Effector CD8-positive, alpha-beta T cell (primary cell): ENCODE measurements at places on chromosomes 5 and 9.
A peak's percentile ranks its signal among the peaks of the same experiment; 100 is the strongest.

DNA sequence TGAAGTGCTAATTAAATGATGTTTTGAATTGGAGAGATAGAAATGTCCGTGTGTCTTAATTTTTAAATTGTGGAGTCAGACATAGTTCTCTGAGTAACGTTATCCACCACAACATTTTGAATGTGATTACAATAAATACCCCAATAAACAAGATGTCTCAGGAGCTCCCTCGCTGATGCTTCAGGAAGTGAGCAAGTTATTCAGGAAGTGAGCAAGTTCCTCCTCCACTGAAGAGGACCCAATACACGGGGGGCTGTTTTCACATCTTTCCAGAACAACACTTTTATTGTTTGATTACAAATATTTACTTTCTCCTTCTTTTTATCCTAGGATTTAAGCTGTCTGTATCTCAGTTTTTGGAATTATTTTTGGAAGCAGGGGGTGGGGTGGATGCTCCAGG lies 363.8 kb downstream of the LRRC70 start:
- DNase-seq, result no peak

DNA sequence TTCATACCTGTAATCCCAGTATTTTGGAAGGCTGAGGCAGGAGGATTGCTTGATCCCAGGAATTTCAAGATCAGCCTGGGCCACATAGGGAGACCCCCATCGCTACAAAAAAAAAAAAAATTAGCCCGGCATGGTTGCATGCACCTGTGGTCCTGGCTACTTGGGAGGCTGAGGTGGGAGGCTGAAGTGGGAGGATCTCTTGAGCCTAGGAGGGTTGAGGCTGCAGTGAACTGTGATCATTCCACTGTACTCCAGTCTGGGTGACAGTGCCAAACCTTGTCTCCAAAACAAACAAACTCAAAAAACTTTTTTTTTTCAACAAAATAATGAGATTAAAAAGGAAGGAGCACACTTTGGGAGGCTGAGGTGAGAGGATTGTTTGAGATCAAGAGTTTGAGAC lies 14.2 kb downstream of the KIAA1958 start:
- DNase-seq, result no peak

DNA sequence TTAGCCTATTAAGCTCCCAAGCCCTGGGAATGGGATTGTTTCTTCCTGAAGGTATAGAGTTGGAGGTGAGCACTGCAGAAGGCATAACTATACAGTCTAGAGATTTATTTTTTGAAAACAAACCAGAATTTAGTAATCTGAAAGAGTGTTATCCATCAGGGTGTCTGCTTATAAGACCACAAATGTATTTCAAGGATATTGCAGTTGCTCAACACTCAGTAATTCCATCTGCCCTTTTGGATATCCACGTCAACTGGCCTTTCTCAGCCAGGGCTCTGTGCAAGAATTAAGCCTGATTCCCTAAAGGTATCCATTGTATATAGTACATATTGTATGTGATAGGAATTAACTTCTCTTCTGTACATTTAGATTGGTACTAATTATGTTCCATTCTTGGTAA lies 15.0 kb upstream of the IL31RA start:
- DNase-seq, result no peak

DNA sequence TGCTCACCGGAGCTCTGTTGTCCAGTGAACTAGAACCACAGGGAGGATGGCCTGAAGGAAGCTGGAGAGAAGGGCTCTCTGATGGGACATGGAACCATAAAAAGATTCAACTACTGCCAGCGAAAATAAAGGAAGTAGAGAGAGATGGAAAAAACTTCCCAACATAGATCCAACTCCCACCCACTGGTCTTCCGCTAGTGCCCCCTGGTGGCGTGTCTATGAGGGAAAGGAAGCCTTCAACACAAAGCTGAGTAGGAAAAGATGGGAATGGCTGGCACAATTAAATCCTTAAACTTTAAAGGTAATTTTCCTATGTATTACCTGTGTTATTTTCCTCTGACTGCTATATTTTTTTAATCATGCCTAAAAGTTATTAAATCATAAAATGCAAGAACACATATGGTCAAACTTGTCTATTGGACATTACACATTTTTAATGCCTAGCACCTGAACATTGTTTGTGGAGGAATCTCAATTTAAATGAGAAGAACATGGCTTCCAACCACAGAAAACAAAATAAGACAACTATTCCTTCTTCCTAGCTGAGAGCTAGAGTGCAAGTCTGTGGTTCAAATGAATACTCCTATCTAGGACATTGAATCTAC lies 51.5 kb downstream of the CEP120 start:
- peak; percentile 7 for DNase-seq

DNA sequence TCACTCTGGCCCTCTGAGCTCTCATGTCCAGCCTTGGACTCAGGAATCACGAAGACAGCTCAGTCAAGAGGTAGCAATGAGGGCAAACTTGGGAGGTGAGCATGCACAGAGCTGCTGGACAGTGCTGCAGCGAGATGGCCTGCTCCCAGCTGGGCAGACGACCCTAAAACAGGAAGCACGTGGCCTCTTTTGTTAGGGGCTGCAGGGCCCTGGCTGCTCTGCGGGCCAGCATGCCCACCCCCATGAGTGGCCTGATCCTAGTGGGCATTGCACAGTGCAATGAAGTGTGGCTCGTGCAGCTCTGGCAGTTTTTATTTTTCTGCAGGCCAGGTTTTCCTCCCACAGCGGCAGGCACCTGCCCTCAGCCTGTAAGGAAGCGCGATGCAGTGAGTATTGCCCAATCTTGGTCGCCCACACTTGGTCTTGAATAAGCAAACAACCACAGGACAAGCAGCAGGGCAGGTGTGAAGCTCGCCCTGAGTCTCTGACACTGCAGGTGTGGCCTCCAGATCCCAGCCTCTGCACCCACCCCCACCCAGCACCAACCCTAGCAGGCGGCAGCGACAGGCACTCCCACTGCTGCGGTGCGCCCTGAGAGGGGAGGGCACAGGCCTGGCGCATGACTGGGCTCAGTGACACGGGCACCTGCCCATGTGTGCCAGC lies 60.8 kb downstream of the SEMA4D start:
- DNase-seq, result peak; percentile 25

GRCh38 chr9:89722712-89723111 lies 117.9 kb downstream of the GADD45G start:
- no peak for DNase-seq

GRCh38 chr9:134374301-134375010 lies 48.2 kb downstream of the RXRA start:
- DNase-seq, result no peak

GRCh38 chr5:109588281-109589035 lies 101.3 kb upstream of the MAN2A1 start:
- DNase-seq, result no peak

DNA sequence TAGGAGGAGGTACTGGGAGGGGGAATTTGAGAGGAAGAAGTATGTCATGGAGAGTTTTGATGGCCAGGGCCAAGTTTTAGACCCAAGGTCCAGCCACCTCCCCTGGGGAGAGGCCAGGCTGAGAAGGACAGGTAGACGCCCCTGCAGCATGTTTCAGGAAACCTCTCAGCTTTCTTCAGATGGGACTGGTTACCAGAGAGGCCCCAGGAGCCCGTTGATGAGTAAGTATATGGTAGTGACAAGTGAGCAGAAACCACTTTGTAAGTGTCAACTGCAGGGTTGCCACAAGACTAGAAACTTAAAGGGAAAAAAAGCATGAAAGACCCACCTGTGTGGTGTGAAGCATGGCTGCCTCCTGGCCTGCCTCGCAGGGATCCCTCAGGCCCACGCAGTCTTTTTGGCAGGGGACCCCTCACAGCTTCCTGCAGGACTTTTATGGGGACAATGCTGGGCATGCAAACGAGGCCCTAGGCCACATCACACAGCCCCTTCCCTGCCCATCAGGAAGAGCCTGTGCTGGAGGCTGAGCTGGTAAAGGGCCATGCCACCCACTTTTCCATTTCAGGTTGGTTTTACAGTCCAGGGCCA lies 255.9 kb downstream of the FSTL4 start:
- DNase-seq, result no peak
